Naive thymus-derived CD8-positive, alpha-beta T cell (primary cell): ENCODE measurements at places on chromosomes 2 and 18.
A peak's percentile ranks its signal among the peaks of the same experiment; 100 is the strongest.

- no peak for DNase-seq
These were observed 127.6 kb upstream of the SERPINE2 start for GRCh38 chr2:224166654-224167053.

DNA sequence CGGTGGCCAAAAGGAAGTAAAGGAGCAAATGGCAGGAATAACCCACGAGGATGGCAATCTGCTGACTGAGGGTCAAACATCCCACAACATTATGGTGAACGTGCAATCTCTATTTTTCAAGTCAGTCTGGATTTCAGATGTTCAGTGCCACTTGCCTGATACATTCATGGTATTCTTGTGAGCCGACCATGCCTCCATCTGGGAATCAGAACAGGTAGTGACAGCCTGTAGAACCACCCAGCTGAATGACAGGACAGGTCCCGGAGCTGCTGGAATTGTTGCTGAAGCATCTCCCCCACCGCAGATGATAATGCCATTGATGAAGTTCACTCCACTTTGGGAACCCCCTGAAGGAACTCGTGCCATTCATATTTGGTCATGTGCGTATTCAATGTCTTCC, 123.2 kb downstream of the CAPN13 start:
- no peak for DNase-seq

GRCh38 chr2:6352906-6353515, 512.7 kb downstream of the CMPK2 start:
- DNase-seq: no peak

GRCh38 chr18:63465059-63465458, 11.7 kb upstream of the SERPINB5 start:
- no peak for DNase-seq

DNA sequence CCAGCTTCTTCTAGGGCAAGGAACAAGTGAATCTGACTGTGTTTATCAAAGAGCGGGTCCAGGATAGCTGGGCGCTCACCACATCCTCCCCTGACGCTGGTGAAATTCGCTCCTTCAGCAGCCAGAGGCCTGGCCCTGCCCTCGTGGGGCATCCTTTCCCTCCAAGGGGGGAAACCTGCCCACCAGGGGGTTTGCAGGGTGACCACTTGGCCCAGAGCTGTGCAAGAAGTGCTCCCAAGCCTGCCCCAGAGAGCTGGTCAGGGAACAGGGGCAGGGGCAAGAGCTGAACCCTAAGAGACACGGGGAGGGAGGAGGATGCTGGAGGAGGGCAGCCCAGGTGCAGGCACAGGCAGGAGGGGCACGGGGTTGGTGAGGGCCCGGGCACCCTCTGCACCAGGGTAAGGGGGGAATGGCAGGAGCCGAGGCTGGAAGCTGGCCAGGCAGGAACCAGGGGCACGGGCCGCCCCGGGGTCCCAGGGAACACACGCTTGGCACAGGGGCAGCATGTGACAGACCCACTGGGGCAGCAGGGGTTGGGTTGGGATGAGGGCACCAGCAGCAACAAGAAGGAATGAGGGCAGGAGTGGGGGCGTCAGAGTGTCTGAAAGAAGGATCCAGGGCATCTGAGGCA, 2.8 kb upstream of the GPR55 start:
- DNase-seq: no peak

DNA sequence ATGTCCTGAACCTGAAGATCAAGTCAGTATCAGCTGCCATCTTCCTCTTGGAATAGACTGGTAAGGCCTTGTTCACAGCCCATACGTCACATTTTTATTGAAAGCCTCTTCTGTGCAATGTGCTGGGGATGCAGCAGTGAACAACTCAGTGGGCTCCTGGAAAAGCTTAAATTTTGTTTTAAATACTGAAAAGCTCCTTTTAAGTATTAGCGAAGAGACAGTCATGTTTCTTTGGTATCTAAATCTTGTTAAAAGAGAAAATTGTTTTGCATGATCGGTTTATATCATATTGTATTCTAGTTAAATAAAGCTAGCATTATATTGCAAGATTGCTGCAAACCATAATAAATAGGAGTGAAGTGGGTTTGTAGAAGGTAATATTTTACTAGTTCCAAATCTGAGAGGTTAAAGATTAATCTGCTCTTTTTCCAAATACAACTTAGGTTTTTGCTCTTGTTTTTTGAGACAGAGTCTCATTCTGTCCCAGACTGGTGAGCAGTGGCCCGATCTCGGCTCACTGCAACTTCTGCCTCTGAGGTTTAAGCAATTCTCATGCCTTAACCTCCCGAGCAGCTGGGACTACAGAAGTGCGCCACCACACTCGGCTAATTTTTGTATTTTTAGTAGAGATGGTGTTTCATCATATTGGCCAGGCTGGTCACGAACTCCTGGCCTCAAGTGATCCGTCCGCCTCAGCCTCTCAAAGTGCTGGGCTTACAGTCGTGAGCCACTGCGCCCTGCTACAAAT, 1.6 kb upstream of the RMDN2 start:
- no peak for DNase-seq

- no peak for DNase-seq
These were observed 33.8 kb downstream of the CCDC93 start for GRCh38 chr2:117979911-117980701.

DNA sequence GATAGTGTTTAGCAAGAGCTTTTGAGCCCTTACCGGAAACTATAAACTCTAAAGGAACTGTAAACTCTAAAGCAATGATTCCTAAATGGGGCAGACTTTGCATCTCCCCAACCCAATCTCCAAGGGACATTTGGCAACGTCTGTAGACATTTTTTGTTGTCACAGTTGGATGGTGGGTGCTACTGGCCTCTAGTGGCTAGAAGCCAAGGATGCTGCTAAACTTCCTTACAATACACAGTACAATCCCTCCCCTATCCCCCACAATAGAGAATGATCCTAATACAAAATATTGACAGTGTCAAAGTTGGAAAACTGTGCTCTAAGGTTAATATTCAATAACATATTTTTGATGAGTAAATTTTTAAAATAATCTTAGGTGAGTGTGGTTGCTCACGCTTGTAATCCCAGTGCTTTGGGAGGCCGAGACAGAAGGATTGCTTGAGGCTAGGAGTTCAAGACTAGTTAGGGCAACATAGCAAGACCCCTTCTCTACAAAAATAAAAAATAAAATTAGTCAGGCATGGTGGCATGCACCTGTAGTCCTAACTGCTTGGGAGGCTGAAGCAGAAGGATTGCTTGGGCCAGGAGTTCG, 66.7 kb downstream of the PTPN4 start:
- DNase-seq: peak; percentile 15

- no peak for DNase-seq
These were observed 1.7 kb downstream of the MZT2B start for GRCh38 chr2:130183512-130184373.

- no peak for DNase-seq
These were observed 6.7 kb downstream of the ERMN start for GRCh38 chr2:157318884-157319283.

GRCh38 chr2:3317871-3318590, 59.6 kb downstream of the EIPR1 start:
- DNase-seq: no peak

DNA sequence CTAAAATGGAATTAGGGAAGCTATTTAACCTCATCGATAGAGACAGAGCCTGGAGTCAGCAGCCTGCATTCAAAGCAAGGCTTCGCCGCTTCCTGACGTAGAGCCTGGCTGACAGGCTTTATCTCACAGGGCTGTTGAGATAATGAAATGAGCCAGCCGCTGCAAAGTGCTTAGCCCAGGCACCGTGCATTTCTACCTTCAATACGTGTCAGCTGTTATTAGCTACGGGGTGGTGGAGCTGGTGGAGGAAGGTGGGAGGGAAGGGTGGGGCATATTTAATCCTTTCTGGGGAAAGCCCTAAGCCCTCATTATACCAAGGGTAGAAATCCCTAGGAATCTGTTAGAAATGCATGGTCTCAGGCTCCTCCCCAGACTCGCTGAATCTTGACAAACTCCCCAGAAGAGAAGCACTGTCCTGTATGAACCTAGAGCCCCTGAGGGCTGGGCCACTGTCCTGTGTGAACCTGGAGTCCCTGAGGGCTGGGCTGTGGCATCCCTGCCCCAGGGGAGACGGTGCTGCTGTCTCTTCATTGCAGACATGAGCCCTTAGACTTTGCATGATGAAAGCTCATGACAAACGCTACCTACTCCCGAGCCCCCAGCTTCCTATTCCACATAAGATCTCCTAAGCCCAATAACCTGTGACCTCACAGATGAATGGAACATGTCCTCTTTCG, 72.4 kb downstream of the ALPK2 start:
- no peak for DNase-seq

DNA sequence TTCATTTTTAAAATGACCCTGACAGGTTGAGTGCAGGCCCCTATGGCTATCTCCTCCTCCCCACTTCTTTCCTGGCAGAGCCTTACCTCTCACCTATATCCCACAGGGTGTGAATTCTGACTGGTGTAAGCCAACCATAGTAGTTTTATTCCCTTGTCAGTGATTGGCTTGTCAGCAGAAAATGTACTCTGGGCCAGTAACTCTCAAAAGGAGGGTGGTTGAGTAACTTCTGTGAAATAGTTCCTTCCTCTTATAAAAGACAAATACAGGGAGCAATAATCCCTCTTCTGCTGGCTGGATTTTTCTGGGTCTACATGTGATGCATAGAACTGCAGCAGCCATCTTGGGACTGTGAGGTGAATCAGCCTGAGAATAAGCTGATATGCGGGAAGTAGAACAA, 83.4 kb downstream of the RAPH1 start:
- DNase-seq: no peak

GRCh38 chr2:47344890-47345589, 57.9 kb upstream of the MSH2 start:
- no peak for DNase-seq

- DNase-seq: peak; percentile 97
These were observed at the start of gene FARSB for GRCh38 chr2:222655787-222656525. Gene FARSB, minus strand, starts transcription at chr2:222656092. Its CDS starts 19 bp downstream, at chr2:222656073.

GRCh38 chr2:130824492-130825061, 12.1 kb upstream of the ARHGEF4 start:
- DNase-seq: no peak

DNA sequence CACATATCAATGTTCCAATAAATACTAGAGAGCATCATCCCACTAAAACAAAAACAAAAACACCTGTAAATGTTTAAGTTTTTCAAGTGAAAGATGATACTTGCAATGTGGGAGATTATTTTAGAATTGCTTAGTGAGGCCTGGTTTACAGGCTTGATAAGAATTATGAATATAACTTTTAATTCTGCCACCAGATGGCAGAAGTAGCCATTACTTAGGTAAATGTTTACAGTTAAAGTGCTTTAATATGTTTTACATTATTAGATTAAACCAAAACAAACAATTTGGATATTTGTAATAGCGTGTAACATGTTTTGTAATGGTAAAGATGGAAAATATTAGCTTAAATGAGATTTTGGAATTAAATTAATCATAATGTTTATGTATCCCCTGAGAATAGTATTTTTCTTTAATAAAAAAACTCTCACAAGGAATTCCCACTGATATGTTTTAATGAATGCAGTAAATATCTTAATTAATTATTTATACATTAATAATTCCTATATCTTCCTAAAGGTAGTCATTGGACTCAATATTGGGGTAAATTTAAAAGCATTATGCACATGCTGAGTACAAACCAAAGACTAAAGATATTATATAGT, 522.0 kb downstream of the SPAG16 start:
- no peak for DNase-seq

DNA sequence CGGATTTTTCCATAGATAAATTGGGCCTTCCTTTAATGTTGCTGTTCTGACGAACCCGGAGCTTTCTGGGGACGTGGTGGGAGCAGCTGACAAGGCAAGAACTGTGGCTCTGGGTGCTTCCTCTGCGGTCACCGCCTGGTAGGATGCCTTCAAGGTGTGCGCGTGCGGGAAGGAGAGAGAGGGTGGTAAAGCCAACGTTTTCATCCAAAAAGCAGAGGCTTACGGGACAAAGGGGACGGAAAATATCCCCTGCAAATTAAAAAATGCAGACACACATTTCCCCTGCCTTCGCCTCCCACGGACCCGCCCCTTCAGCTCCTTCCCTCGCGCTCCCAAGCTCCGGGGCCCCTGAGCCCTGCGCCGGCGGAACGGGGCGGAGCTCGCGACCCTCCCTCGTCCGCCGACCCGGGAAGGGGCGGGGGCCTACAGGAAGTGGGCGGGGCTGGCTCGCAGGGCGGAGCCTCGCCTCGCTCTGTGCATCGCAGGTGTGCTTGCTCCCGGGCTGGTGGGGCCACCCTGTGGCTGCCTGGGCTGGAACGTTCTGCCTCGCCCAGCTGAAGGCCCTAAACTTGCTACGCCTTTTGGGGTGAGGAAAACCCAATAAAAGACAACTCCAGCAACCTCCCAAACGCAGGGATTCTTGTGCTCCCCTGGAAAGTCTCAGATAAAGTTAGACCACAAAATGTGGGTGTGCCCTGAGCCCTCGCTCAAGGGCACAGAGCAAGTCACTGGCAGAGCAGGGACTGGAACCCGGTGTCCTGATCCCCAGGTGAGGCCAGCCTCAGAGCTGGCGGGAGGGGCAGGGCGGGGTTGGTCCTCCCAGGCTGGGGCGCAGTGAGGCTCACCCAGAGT, 25.4 kb upstream of the SLC66A3 start:
- peak; percentile 86 for DNase-seq

DNA sequence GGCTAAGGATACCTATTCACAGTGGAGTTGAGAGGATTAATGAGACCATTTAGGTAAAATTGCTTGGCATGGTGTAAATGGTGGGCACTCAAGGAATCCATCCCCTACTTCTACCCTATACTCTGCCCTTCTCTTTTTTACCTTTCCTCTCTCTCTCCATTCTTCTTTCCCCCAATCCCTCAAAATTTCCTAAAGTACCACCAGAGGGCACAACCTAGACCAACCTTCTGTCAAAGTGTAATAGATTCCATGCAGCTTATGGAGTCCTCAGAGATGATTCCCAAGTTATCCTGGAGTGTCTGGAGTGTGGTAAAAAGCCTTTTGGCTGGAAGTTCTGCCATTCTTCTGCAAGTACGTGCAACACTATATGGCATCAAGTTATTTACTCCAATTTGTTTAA, 33.0 kb upstream of the CCDC195 start:
- no peak for DNase-seq
